ENCODE measurements at places on chromosomes 1 and 21. TPM values are rescaled to one million over a fixed set of nuclear protein-coding genes. Genes with fewer than 3 reads are reported as not detected.

Gene TSTD1
- 9.1 TPM for total RNA-seq

Gene NBPF6
- total RNA-seq = not detected

Gene LEFTY1
- 0.39 TPM for total RNA-seq

DNA sequence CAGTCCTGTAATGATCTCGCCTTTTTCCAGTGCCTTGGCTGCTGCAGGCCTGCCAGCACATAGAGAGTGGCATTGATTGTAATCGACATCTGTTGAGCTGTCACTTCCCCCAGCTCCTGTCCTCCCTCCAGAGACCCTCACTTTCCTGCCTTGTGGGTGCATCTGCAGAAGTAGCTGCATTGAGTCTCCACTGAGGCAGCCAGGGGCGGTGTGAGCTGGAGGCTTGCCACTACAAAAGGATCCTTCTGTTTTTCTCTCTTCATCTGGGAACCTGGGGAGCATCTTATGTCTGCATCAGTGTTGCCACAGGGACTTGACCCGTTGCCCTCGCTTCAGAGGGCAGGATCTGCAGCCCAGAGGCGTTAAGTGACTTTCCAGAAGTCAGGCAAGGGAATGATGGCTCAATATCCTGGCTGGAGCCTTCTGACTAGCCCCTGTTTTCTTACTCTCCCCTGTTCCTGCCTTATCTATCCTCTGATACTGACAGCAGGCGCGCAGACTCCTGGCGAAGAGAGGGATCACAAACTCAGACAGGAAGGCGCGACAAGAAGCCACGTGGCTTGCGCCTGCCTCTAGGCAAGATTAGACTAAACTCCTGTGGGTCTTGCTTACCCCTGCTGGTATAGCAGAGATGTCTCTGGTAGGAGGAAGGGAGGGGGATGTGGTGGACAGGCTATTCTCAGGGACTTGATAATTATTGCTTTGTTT is 13.3 kb upstream of the FMOD start:
- no peak for DNase-seq

- no peak for DNase-seq
Measured at GRCh38 chr21:14903172-14903865, 161.5 kb downstream of the NRIP1 start.

- no peak for DNase-seq
Measured at GRCh38 chr21:44092211-44092610, 15.0 kb upstream of the PWP2 start.

- no peak for DNase-seq
Measured at GRCh38 chr1:11335417-11336056, 62.5 kb downstream of the UBIAD1 start.

DNA sequence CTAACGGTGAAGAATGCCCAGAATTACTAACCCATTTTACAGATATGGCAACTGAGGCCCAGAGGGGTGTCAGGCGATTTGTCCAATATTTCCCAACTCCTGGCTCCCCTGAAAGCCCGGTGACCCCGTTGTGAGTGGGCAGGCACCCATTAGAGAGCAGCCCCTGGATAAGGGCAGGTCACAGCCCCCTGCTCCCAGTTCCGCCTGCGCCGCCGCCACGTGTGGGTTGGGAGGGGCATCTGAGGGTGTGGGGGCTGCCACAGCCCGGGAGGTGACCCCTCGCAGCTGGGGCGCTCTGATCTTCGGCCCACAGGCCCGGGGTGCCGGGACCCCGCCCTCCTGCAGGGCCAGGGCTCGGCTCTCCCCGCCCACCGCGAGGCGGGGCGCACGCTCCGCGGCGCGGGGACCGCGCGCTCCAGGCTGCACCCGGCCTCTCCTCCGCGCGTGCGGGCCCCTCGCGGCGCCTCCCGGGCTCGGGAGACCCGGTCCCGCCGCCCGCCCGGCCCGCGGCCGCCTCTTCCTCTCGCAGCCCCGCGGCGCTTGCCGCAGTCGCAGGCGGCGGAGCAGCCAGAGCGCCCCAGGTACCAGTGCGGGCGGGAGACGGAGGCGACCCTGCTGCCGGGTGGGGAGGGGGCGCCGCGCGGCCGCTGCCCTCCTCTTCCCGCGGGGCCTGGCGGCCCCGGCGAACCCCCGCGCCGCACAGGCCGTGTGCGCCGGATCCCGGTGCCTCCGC is at the start of gene HTR6:
TSS of gene HTR6 (plus strand) at position 423 of the 733 bp plus-strand sequence. CDS start 879 bp downstream, outside the sequence.
- DNase-seq = no peak

Measured in aorta (tissue), 5 donors.